ENCODE measurements at places on chromosomes 3 and 15.
A peak's percentile ranks its signal among the peaks of the same experiment; 100 is the strongest.

- no peak for DNase-seq
These were observed 386.6 kb upstream of the THBS1 start for GRCh38 chr15:39194106-39194830.

- DNase-seq = no peak
These were observed 111.9 kb downstream of the IGF1R start for GRCh38 chr15:98760112-98760826.

GRCh38 chr3:16437640-16438039 is 75.9 kb downstream of the RFTN1 start:
- no peak for DNase-seq

- no peak for DNase-seq
These were observed 47.3 kb downstream of the AQP9 start for GRCh38 chr15:58185439-58185838.

GRCh38 chr3:74808506-74809275 is 194.2 kb upstream of the CNTN3 start:
- no peak for DNase-seq

GRCh38 chr3:53803124-53803815 is 42.9 kb downstream of the CHDH start:
- no peak for DNase-seq

DNA sequence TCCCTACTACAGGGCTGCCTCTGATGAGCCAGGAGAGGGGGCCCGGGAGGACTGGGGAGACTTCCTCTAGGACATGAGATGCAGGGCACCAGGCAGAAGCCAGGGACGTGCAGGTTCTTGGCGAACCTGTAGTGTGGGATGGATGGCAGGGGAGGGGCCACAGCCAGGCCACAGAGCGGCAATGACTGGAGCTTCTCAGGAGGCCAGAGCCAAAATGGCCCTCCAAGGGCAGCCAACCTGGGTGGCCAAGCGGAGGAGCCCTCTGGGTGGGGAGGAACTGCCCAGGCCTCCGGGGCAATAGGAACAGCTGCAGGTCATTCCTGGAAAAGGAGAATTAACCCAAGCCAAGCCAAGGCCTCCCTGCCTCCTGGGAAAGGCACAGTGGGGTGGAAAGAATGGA is 224.5 kb downstream of the XXYLT1 start:
- no peak for DNase-seq

GRCh38 chr3:51998774-51999173 is 3.1 kb upstream of the RPL29 start:
- DNase-seq = no peak

DNA sequence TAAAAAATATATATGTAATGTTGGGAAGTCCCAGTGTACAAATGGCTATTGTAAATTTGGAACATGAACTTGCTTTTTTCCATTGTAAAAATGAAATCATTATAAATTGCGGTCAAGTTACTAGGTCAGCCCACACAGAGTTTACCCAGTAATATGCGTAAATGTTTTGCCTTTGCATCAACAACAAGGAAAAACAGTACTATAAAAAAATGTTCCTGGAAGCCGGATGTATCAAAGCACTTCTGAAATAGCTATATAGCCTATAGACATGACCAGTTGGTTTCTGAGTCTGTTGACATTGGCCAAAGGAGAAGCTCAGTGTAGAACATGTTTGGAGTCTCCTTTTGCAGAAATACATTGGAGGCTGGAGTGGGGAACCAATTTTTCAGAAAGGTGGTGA is 23.2 kb downstream of the CTNNB1 start:
- DNase-seq = no peak

DNA sequence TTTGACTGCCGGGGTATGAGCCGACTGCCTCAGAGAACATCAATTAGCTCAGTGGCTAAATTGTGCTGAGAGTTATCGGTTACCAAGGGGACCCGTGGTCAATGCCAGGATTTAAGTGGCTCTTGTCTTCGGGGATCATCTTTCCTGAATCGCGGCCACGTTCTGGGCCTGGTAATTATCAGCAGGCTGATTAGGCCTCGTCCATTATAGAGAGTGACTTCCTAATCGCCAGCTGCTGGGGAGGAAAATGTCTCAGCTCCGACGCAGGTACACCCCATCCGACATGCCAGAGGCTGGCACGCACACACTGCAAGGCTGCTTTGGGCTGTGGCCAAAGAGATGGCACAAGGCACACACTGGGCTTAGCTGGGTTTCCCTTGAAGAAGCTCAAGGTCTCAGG is 10.6 kb downstream of the TRH start:
- no peak for DNase-seq

- DNase-seq = no peak
These were observed 74.7 kb upstream of the CMTM7 start for GRCh38 chr3:32316976-32317375.

DNA sequence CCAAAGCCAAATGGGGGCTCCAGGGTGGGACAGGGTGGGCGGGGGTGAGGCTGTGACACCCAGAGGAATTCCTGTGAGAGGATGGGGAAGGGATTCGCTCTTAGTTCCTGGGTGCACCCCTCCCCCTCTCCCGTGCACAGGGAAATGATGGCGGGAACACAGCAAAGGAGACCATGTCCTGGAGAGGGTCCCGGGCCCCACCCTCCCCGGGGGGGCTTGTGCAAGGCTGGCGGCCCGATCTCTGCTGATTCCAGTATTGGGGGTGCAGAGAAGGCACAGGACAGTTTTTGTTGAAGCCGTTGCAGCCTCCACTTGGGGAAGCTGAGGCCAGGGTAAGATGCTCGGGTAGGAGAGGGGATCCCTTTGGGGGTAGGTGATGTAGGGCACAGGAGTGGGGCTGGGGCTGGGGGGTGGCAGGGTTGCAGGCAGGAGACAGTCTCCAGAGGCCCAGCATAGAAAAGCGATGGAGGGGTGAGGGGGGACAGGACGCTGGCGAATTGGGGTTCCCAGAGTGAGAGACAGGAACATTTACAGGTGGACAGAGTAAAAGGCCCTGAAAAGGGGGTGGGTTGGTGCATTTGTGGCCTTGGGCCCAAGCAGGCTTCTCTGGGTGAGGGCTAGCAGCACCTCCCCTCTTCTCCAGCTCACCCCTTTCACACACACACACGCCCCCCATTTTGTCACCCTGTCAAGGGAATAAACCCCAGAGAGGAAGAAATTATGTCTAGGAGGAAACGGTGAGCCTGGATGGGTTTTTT is 38.5 kb downstream of the HMCES start:
- DNase-seq = no peak

- DNase-seq = peak; percentile 15
These were observed 118.4 kb downstream of the CTNNB1 start for GRCh38 chr3:41317718-41318117.

GRCh38 chr3:166955201-166955939 is 424.7 kb downstream of the ZBBX start:
- DNase-seq = no peak

DNA sequence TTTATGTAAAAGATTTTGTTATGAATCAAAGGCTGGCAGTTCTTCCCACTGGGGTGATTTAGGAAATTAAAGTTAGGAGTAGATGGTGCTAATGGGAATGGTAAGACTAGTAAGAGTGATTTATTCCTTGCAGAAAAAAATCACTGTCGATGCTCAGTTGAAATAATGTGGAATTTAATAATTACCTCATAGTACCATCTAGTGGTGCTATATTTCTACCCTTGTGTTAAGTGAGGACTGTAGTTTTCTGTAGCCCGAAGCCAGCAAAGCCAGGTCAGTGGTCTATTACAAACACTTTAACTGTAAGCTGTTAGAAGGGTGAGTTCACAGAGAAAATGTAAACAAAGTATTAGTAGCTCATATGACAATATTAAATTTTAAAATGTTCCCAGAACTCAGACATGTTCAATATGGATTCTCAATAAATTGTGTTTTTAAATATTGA is 39.5 kb upstream of the GOLGA8J start:
- no peak for DNase-seq

DNA sequence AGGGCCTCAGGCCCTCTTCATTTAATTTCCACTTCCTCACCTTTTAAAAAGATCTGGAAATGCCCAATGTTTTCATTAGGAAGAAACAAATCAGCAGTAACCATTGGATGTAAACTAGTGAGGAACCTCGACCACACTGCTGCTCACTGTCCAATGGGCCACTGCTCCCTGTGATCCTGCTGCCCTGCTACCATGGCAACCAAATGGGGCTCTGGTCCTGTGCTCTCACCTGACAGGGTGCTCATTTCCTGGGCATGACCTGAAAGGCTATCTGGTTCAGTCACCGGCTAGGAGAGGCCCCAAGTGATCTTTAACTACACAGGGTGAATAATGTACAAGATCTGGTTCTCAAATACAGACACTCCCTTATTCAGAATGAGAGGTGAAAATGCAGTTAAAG is 54.6 kb downstream of the ARHGEF3 start:
- DNase-seq = no peak

GRCh38 chr3:69297501-69297900 is 88.4 kb downstream of the FRMD4B start:
- no peak for DNase-seq

DNA sequence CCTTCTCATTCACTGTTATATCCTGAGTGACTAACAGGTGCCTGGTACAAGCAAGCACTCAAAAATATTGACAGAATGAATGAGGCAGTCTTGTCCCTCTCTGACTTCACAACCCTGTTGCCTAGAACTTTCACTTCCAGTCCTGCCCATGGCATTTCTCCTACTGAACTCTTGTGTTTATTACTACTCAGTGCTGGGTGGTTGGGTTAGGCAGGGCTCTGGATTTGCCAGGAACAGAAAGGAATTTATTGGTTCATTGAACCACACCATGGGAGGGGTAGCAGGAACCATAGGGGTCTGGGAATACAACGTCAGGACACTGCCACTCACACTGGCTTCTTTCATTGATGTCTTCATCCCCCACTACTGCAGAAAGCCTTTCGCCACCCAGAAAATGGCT is 41.9 kb upstream of the SEMA4B start:
- DNase-seq = no peak

- no peak for DNase-seq
These were observed 322.3 kb downstream of the GBE1 start for GRCh38 chr3:81439108-81439507.

DNA sequence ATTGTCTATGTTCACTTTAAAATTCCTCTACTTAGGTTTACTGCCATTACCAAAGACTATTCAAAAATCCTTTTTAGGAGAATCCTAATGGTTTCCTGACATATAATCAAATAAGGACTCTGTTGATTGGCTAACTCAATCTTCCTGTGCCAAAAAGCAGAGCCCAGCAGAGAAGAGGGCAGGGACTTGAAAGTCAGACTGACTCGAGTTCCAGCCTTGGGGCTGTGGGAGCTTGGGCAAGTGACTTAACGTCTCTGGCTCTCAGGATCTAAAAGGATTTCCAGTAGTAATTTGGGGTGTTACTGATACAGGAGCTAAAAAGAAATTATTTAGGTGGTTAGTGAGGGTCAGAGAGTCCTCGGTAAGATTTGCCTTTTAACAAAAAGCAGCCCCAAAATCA is 10.9 kb downstream of the CCR5 start:
- no peak for DNase-seq

- DNase-seq = no peak
These were observed 9.2 kb downstream of the CSRNP1 start for GRCh38 chr3:39144095-39144747.

DNA sequence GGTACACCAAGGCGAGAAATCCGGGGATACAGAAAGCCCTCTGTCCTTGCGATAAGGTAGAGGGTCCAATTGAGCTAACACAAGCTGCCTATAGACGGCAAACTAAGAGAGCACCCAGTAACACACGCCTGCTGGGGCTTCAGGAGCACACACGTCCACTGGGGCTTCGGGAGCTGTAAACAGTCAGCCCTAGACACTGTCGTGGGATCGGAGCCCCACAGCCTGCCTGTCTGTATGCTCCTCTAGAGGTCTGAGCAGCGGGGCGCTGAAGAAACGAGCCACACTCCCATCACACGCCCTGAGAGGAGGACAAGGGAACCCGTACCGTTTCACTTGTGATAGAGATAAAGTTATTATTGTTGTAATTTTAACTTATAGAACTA is 486 bp downstream of the SAMMSON start:
- no peak for DNase-seq

DNA sequence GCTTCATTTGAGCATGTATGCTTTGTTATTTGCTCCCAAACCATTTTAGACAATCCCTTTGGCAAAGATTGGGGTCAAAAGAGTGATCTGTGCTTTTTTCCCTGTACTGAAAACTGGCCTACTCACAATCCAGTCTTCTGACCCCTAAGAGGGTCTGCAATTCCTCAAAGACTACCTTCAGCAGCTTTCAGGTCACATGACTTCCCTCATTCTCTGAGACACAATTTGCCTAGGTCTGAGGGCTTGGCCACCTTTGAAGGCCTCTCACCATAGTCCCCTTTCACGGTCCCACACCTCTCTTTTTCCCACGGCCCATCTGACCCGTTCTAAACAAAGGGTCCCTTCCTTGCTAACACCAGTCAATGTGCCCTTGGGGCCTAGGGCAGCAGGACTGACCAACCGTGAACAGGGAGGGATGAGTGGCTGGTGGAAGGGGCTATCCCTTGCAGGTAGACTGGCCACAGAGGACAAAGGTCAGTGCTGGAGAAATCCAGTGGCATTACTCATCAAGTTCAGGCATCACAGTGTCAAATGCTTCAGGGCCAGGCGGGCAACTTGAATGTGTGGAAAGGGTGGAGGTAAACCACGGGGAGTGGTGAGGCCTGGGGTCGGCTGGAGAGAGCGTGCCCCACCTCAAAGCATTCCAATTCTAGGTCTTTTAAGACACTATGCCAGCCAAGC is 10.8 kb downstream of the RASL12 start:
- DNase-seq = no peak

DNA sequence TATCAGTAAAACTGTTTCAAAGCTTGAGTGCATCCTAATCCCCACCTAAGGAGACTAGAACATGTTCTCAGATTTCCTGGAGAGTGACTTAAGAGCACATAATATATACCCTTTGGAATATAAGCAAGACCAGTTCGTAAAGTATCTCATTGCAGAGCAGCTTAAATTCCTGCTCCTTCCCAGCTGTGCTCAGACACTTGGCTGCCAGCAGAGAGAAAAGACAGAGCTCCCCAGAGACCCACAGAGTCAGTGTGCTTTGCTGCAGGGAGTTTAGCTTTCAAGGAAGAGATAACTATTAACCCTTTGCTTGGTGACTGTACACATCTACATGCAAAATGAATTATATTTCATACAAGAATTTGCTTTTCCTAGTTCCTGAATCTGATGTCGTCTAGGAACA is 338.1 kb upstream of the ARHGEF26 start:
- peak; percentile 9 for DNase-seq

DNA sequence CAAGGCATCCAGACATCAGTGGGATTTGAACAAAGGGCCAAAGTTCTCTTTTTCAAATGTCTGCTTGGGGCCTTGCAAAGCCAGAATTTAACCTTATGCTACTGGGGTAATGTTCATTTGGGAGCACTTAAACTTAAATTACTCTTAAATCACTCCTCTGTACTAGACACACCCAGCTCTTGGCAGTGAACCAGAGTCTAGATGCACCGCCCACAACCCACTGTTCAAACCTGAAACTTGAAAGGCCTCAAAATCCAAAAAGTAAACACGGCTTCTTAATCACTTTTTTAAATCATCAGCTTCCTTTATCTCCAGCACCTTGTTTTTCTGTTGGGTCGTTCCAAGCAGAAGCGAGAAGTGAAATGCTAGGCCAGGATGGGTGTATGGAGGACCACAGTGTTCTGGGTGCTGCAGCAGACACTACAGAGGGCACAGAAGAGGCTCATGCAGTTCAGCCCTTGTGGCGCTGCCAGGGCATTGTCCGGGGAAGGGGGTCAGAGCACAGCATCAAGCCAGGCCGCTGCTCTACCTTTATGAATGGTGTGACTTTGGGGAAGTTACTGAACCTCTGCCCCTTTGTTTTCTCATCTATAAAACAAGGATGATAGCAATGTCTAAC is 28.8 kb downstream of the MECOM start:
- no peak for DNase-seq

Measured in stromal cell of bone marrow (primary cell).